Neural crest cell (in vitro differentiated cells): ENCODE measurements at places on chromosomes 2 and 18. TPM values are rescaled to one million over a fixed set of nuclear protein-coding genes. Genes with fewer than 3 reads are reported as not detected.

GRCh38 chr2:205361272-205361671 lies 321.0 kb upstream of the NRP2 start:
- H3K4me1 ChIP-seq = peaks cover 30% of the 10 kb centered on the region
- DNase-seq = no peak
- H3K4me3 ChIP-seq = no peak overlapping the region
- H3K36me3 ChIP-seq = no peaks in the 10 kb centered on the region

Gene TMX3
- 47.5 and 48.7 TPM in 2 replicates for total RNA-seq

GRCh38 chr2:8152392-8153257 lies 529.2 kb upstream of the ID2 start:
- H3K27me3 ChIP-seq = no peaks in the 10 kb centered on the region
- H3K4me1 ChIP-seq = peaks cover 9% of the 10 kb centered on the region
- peak overlapping the region; percentile 53 for H3K27ac ChIP-seq

DNA sequence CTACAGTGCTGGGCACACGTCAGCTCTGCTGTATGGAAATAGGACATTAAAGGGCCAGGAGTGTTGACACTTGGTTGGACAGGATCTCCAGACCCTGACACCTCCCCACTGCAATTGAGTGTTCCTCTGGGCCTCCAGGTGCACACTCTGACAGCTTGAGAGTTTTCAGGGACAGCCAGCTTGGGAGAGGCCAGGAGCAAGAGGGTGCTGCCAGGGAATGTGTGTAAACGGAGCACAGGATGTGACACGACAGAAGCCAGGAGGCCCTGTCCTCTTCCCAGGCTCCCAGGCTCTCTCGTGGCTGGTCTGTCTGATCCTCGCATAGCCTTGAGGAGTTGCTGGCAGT lies 318.1 kb upstream of the HS6ST1 start:
- DNase-seq = no peak
- no peak overlapping the region for H3K4me3 ChIP-seq
- H3K36me3 ChIP-seq = no peaks in the 10 kb centered on the region
- no peak overlapping the region for H3K27ac ChIP-seq
- peaks cover 53% of the 10 kb centered on the region for H3K4me1 ChIP-seq
- H3K27me3 ChIP-seq = no peaks in the 10 kb centered on the region

Gene ICA1L
- 12.9 and 15.1 TPM in 2 replicates for total RNA-seq

- no peak for DNase-seq
- H3K27ac ChIP-seq = no peak overlapping the region
- no peak overlapping the region for H3K4me3 ChIP-seq
- H3K36me3 ChIP-seq = peaks cover 3% of the 10 kb centered on the region
- no peaks in the 10 kb centered on the region for H3K27me3 ChIP-seq
These were observed 17.0 kb upstream of the LINC00305 start for GRCh38 chr18:64165906-64166305.

GRCh38 chr18:78790960-78791359 lies 188.7 kb upstream of the SALL3 start:
- H3K27ac ChIP-seq = peak overlapping the region; percentile 71
- peaks cover 3% of the 10 kb centered on the region for H3K27me3 ChIP-seq
- no peak overlapping the region for H3K4me3 ChIP-seq
- H3K36me3 ChIP-seq = no peaks in the 10 kb centered on the region
- DNase-seq = no peak

DNA sequence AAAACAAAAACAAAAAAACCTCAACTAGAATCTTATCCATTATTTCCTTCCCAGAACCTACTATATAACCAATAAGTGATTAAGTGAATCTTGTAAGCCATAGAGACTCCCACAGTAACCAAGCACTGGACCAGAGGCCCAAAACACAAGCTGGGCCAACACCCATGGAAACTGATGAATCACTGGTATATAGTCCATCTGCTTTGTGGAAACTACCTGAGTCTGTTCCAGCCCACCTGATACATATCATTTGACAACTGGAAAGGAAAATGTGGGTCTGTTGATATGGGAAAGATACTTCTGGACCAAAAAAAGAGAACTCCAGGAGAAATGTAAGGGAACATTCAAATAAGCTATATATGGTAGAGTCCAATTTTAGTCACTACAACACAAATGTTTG lies 252.8 kb downstream of the MREG start:
- no peaks in the 10 kb centered on the region for H3K27me3 ChIP-seq
- H3K4me1 ChIP-seq = no peaks in the 10 kb centered on the region
- no peaks in the 10 kb centered on the region for H3K36me3 ChIP-seq
- H3K27ac ChIP-seq = no peak overlapping the region

GRCh38 chr2:42914314-42914713 lies 121.9 kb upstream of the HAAO start:
- no peaks in the 10 kb centered on the region for H3K4me1 ChIP-seq
- H3K4me3 ChIP-seq = no peak overlapping the region
- H3K27ac ChIP-seq = no peak overlapping the region
- H3K27me3 ChIP-seq = no peaks in the 10 kb centered on the region
- no peaks in the 10 kb centered on the region for H3K36me3 ChIP-seq
